Testis (tissue), 5 donors: ENCODE measurements at places on chromosomes 1 and 21. TPM values are rescaled to one million over a fixed set of nuclear protein-coding genes. Genes with fewer than 3 reads are reported as not detected.

Gene FNDC5
- 9.4 TPM for total RNA-seq

Gene OR10J1
- total RNA-seq: 3.0 TPM

Gene TFF2
- total RNA-seq: not detected

Gene ATP1A4
- total RNA-seq: 13.3 TPM

Gene AMIGO1
- 6.0 TPM for total RNA-seq

Gene RAB3B
- total RNA-seq: 1.4 TPM

Gene NPL
- 11.1 TPM for total RNA-seq

Gene LIPI
- total RNA-seq: 0.74 TPM

Gene SHE
- total RNA-seq: 53.7 TPM

Gene CR1L
- not detected for total RNA-seq

Gene LRRC39
- total RNA-seq: 2.9 TPM

Gene PEAR1
- total RNA-seq: 13.8 TPM

Gene CD1C
- total RNA-seq: 1.2 TPM

Gene OR2T35
- not detected for total RNA-seq

Gene PIK3R3
- total RNA-seq: 46.1 TPM

Gene SPRR2A
- total RNA-seq: not detected

Gene BCAR3
- total RNA-seq: 55.9 TPM

Gene ZSWIM5
- total RNA-seq: 19.5 TPM

Gene ADORA1
- total RNA-seq: 68.6 TPM

Gene TEX38
- total RNA-seq: 150 TPM

Gene KIF17
- 80.2 TPM for total RNA-seq

Gene C1orf167
- total RNA-seq: 34.5 TPM

Gene PBXIP1
- 84.1 TPM for total RNA-seq
